NCI-H1092 treated with DMSO at 0.1 percent for 48 hours (cell line): ENCODE measurements at places on chromosomes 6 and 20.

- no peak for DNase-seq
These were observed 81.6 kb downstream of the EPB41L2 start for GRCh38 chr6:130981409-130981808.

DNA sequence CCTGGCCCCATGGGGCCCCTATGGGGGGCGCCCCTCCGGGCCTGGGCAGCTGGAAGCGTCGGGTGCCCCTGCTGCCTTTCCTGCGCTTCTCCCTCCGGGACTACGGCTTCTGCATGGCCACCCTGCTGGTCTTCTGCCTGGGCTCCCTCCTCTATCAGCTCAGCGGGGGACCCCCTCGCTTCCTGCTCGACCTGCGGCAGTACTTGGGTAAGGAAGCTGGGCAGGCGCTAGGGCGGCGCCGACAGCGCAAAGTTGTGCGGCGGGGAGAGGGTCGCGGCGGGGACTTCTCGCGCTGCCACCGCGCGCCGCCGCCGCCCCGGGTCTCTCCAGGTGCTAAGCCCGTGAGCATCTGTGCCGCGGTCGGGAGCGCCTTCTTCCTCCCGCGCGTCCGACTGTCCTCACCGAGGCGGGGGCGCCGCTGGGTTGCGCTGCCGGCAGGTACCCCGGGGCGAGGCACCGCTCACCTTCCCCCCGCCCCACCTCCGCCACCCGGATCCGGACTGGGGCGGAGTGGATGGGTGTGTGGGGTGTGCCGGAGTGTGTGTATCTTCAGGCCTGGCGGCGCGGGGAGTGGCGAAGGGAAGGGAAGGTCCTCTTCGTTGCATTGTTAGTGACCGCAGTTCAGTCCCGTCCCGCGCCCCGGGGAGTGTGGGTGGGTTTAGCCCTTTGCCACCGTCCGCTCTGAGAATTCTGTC, 788 bp downstream of the UST start:
- peak; percentile 61 for DNase-seq

DNA sequence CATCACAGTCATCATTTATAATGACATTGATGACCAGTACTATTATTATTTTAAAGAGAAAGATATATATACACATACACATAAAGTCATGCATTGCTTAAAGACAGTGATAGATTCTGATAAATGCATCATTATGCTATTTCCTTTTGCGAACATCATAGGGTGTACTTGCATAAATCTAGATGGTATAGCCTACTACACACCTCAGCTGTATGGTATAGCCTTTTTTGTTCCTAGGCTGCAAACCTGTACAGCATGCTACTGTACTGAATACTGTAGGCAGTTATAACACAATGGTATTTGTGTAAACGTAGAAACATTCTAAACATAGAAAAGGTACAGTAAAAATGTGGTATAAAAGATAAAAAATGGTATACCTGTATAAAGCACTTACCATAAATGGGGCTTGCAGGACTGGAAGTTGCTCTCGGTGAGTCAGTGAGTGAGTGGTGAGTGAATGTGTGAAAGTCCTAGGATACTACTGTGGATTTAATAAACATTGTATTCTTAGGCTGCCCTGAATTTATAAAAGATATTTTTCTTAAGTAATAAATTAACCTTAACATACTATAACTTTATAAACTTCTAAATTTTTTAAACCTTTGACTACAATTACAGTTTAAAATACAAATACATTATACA, 23.9 kb downstream of the QKI start:
- no peak for DNase-seq

GRCh38 chr6:21414065-21414464, 179.5 kb upstream of the SOX4 start:
- DNase-seq = no peak

GRCh38 chr6:20109526-20109925, 102.7 kb downstream of the MBOAT1 start:
- no peak for DNase-seq

DNA sequence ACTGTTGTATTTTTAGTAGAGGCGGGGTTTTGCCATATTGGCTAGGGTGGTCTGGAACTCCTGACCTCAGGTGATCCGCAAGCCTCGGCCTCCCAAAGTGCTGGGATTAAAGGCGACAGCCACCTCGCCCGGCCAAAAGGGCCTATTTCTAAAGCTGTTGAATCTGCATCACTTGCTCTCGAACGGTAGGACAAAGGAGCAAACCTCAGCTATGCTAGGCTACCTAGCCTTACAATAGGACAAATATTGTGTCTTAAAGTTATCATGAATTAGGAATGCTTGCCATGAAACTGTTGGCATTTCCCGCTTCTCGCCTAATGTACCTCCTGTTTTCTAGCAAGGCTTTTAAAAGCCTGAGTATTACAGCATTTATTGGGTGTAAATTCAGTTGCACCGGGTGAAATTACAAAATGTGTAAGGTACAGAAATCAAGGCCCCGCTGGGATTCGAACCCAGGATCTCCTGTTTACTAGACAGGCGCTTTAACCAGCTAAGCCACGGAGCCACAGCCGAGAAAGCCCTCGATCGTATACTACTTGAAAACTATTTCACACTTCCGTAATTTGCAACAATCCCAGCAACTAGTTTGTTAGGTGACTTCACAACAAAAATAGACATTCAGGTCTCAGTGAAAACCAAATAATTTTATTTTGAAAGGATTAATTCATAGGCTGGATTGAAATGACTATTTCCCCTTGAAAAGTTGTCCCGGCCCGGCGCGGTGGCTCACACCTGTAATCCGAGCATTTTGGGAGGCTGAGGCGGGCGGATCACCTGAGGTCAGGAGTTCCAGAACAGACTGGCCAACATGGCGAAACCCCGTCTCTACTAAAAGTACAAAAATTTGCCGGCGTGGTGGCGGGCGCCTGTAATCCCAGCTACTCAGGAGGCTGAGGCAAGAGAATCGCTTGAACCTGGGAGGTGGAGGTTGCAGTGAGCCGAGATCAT, 211.6 kb upstream of the ZNF184 start:
- peak; percentile 19 for DNase-seq

DNA sequence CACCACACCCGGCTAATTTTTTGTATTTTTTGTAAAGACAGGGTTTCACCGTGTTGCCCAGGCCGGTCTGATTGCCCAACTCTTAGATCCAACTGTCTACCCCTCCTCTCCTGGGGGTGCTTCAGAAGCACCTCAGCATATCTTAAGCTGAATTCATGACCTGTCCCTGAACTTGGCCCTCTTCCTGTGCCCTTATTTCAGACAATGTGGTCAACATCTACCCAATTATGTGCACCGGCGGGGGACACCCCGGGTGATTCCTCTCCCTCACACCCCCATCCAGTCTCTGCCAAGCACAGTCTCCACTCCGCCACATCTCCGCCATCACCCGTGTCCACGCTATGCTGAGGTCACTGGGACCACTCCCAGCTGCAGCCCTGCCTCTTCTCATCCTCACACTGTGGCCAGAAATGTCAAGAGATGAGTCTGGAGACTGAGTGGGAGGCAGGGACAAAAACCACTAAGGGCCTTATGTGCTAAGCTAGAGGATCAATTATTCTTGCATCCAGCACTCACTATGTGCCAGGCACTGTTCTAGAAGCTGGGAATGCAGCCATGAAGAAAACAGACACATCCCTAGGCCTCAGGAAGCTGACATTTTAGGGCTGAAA, 111.9 kb downstream of the ARMC2 start:
- no peak for DNase-seq

DNA sequence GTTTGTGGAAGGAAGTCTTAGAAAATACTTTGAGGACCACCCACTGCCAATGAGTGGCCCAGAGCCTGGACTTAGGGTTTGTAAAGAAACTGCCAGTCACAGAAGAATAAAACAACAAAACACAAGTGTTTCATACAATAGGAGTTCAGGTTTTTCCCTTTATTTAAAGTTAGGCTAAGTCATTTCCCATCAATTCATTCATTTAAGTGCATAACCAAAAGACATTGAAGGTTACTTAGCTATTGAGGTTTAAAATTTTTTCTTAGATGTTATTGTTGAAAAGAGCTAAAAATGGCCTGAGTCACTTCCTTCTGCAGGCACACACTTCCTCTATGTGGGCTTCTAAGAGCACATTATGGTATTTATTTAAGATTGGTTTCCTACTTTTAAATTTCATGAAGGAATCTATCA, 54.2 kb downstream of the ARMC2 start:
- DNase-seq = no peak

DNA sequence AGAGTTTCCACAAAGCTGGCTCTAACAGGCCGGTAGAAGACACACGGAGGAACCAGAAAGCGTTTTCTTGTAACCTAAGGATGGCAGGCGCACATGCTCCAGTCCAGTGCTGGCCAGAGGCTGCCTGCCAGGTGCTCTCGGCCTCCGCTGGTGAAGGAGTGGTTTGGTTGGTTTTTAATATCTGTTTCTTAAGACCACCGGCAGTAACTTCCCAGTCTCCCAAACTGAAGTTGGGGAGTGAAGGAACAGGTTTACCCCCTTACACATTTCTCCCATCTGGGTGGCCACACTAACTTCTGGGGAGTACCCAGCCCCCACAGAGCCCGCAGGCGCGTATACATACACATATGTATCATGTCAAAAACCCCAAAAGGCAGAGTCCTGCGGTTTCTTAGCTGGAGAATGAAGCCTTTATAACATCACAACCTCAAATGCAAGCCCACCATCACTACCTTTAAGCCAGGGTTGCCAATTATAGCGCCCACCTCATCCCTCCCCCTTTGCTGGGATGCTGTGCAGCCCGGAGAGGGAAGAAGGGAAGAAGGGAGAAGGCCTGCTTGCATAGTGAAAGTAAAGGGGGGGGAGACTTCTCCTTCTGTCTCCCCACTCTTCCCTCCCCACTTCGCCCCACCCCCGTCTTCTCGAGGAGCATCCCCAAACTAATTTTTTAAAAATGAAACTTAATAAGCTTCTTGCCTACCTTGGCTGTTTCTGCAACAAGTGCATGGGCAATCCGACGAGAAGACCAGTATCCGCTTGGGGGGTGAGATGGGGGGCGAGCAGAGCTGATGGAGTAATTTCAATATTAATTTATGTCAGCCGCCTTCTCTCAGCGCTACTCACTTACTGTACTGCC, 1.0 kb downstream of the TRERF1 start:
- DNase-seq = peak; percentile 50
